ENCODE measurements at places on chromosomes 11 and 22.

GRCh38 chr11:130801333-130802122, 114.8 kb downstream of the SNX19 start:
- no peak overlapping the region for H3K4me3 ChIP-seq
- H3K36me3 ChIP-seq, result no peaks in the 10 kb centered on the region
- H3K4me1 ChIP-seq, result no peaks in the 10 kb centered on the region
- DNase-seq, result no peak
- H3K27me3 ChIP-seq, result no peaks in the 10 kb centered on the region

DNA sequence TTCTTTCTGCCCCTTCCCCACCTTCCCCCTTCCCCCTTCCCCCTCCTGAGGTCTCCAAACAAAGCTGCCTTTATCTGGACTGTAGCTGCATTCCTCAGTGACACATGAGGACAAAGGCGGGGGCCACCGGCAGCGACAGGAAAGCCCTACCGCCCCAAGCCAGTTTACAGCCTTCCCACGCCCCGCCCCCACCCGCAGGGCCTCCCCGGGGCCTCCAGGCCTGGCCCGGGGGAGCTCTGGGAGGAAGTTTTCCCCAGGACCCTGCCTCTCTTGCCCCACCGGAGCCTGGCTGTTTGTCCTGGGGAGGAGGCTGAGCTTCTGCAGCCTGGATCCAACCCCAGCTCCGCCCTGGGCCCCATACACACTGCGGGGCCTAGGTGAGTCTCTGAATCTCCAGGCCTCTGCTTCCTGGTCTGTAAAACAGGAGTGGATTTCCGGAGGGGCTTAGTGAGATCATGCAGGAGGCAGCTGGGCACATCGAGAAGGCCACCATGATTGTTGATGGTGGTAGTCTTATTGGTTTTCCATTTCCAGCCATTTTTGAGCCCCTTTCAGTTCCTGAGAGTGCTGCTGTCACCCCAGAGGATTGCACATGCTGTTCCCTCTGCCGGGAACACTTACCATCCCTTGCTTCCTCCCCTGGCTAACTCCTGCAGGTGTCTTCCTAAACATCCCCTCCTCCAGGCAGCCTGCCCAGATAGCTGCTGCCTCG, 130.7 kb downstream of the MN1 start:
- no peak for DNase-seq
- no peak overlapping the region for H3K27ac ChIP-seq
- no peaks in the 10 kb centered on the region for H3K4me1 ChIP-seq
- no peaks in the 10 kb centered on the region for H3K27me3 ChIP-seq

DNA sequence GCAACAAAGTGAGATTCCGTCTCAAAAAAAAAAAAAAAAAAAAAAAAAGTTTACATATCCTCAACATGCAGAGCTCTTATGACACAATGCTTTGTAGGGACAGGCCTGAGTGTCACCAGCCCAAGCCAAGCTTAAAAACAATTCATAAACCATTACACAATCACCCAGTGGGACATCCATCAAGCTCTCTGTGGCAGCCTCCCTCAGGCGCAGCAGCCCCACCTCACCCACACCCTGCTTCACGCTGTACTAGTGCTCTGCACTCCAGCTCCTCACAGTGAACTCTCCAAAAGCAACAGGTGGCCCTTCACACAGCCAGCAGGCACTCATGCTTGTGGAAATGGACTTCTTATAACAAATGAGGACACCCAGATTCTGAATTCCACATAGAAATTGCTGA, 3.5 kb upstream of the FOXRED2 start:
- H3K4me3 ChIP-seq, result no peak overlapping the region
- H3K4me1 ChIP-seq, result no peaks in the 10 kb centered on the region
- peaks cover 15% of the 10 kb centered on the region for H3K36me3 ChIP-seq
- H3K27ac ChIP-seq, result no peak overlapping the region
- DNase-seq, result no peak
- H3K27me3 ChIP-seq, result no peaks in the 10 kb centered on the region

- no peak for DNase-seq
- H3K36me3 ChIP-seq, result no peaks in the 10 kb centered on the region
- H3K4me3 ChIP-seq, result peak overlapping the region; percentile 64
- peak overlapping the region; percentile 65 for H3K27ac ChIP-seq
- H3K27me3 ChIP-seq, result no peaks in the 10 kb centered on the region
Measured at GRCh38 chr11:86954269-86955110, 705 bp downstream of the FZD4 start.

DNA sequence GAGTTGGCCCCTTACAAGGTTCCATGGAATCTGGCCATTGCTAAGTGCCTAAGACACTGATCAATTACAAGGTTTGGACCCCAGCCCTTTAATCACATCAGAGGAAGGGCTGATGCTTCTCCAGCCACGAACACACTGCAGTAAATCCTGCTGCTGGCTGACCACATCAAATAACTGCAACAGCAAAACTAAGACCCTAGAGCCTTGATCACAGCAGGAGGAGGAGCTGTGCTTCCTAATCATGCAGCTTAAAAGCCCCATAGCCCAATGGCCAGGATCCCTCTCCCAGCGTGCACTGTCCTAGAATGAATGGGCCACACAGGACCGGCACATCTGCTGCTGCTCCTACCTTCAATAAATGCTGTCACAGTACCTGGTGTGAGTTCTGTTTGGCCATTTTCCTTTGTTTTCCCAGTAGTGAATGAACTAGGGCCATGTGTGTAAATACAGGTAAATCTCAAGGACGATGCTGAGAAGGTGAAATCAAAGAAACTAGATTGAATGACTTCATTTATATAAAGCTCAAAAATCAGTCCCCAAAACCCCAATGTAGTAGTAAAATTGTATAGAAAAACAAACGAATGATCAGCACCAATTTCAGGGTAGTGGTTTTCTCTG, 12.7 kb downstream of the ZP1 start:
- H3K4me1 ChIP-seq, result no peaks in the 10 kb centered on the region
- H3K27me3 ChIP-seq, result no peaks in the 10 kb centered on the region
- DNase-seq, result no peak
- H3K4me3 ChIP-seq, result no peak overlapping the region
- no peaks in the 10 kb centered on the region for H3K36me3 ChIP-seq

DNA sequence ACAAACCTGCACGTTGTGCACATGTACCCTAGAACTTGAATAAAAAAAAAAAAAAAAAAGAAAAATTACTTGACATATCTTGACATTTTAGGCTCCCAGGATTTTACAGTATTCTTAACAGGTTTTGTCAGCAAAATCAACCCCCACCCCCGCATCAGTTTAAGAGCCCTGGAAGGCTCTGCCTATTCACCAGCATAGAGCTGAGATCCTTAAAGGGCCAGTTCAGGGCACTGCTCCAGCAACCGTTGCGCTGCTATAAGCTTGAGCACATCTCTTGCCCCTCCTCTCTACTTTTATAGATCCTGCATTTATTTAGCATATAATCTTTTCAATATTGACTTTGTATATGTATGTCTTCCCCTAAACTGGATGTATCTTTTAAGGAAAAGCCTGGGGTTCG, 697 bp upstream of the PAFAH1B2 start:
- peak; percentile 35 for DNase-seq
- H3K27ac ChIP-seq, result peak overlapping the region; percentile 100
- peaks cover 7% of the 10 kb centered on the region for H3K36me3 ChIP-seq
- H3K27me3 ChIP-seq, result no peaks in the 10 kb centered on the region
- peak overlapping the region; percentile 97 for H3K4me3 ChIP-seq

DNA sequence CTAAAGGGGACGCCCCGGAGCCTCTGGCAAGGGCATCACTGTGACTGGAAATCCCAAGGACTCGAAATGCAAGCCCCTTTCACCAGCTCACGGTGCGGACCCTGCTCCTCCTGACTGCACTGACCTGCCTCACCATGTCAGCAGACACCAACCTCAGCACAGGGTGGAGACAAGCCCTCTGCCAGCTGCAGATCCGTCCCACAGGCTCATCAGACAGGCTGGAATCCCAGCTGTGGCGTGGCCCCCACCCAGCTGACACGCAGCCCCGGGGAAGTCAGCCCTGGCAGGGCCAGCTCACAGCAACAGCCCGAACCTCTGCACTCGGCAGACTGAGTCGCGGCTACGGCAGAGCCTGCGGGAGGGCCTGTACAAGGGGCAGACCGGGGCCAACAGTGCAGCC, 36.8 kb downstream of the BRD1 start:
- no peak for DNase-seq
- no peak overlapping the region for H3K4me3 ChIP-seq
- H3K4me1 ChIP-seq, result no peaks in the 10 kb centered on the region
- H3K27ac ChIP-seq, result no peak overlapping the region
- H3K36me3 ChIP-seq, result peaks cover 6% of the 10 kb centered on the region
- no peaks in the 10 kb centered on the region for H3K27me3 ChIP-seq

DNA sequence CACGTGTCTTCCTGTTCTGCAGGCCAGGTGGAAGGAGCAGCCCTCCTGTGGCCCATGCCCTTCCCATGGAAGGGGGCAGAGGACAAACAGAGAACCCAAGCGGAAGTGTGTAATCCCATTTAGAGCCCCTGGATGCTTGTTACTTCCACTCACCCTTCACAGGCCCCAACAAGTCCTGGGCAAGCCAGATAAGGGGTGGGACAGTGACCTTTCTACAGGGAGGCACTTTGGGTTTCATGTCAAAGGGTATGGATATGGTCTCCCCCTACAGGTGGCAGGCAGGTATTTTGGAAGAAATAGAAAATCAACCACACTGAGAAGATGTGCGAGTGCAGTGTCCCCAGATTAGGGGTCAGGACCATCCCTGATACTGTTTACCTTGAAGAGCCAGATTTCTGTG, 11.4 kb downstream of the MPEG1 start:
- no peak overlapping the region for H3K4me3 ChIP-seq
- H3K27ac ChIP-seq, result no peak overlapping the region
- no peaks in the 10 kb centered on the region for H3K4me1 ChIP-seq
- H3K36me3 ChIP-seq, result no peaks in the 10 kb centered on the region

DNA sequence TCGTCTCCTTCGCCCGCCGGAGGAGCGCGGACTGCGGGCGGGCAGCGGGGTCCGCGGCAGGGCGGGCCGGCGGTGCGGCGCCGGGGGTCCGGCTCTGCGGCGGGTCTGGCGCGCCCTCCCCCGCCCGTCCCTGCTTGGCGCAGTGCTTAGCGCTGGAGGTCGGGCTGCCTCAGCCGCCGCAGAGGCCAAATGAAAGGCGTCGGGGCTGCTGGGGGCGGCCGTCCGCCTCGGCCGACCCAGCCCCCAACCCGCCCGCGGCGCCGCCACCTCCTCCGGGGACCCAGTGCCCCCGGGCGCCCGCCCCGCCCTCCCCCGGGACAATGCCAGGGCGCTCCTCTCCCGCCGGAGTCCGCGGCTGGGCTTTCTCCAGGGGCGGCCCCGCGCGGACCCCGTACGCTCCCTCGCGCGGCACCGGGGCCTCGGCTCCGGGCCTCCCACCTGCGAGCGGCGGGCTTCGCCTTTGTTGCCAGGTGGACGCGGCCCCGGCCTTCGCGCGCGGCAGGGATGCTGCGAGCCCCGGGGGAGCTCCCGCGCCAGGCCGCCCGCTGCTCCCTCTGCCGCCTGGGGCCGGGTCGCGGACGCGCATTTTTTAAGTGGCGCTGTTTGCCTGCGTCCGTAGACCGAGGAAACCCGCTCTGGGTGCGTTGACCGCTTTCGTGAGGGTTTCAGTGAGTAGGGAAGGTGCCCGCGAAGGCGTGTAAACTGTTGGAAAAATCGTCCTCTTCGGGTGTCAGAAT, 583 bp downstream of the APLP2 start:
- peaks cover 18% of the 10 kb centered on the region for H3K4me1 ChIP-seq
- peak overlapping the region; percentile 71 for H3K4me3 ChIP-seq
- no peaks in the 10 kb centered on the region for H3K36me3 ChIP-seq

DNA sequence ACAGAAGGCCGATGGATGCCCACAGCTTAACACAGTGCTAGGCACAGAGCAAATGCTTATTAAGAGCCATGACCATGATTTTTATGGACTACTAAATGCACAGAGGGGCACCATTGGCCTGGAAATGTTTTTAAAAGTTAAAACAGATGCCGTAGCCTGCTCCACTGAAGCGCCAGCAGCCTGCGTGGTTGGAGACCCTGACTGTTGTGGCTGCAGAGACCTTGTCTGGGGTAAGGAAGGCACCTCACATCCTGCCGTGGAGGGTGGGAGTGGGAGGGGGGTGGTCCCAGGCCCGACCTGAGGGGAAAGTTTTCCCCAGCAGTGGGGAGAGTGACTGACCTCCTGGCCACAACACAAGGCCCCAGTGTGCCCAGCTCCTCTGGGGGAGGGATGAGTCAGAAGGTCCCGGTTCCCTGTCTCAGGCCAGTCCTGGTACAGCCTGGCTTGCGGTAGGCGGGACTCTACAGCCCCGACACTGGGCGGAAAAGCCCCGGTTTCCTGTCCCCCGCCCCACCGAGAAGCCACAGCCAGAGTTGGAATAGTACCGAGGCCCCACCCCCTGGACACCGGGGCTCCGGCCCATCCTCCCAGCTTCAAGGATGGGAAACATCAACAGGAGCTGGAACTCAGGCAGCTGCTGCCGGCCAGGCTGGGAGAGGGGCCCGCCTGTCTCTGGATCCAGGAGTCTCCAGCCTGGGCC, 7.0 kb downstream of the CHST1 start:
- DNase-seq, result no peak
- peaks cover 4% of the 10 kb centered on the region for H3K27me3 ChIP-seq
- H3K4me1 ChIP-seq, result no peaks in the 10 kb centered on the region

DNA sequence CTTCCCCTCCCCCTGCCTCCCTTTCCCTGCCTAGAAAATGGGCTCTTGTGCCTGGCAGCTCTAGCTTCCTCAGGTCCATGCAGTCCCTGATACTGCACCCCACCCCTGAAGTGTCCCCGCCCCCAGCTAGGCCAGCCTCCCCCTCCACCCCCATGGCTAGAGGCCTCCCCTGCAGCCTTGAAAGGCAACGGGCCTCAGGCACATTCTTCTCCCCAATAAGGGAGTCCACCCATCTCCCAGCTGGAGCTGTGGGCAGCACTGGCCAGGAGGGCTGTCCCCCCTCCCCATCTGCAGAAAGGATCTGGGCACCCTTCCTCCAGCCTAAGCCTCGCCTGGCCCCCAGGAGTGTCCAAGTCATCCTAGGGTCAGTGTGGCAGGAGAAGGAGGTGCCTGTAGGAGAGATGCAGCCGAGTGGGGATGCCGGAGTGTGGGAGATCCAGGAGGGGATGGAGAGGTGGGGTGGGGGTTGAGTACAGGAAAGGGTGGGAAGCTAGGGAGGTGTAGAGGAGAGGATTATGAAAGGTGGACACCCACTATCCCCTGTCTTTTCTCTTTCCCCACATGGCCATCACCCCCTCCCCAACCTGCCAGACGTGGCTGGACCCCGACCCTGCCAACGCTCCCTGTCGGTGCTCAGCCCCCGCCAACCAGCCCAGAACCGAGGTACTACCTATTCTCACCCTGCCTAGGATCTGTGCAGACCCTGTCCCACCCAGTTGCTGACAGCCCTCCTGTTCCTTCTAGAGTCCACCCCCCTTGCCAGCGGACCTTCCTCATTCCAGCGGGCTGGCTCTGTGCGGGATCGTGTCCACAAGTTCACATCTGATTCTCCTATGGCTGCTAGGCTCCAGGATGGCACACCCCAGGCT, 9.3 kb downstream of the SMTN start:
- no peaks in the 10 kb centered on the region for H3K36me3 ChIP-seq
- no peak for DNase-seq
- H3K27ac ChIP-seq, result no peak overlapping the region
- H3K4me1 ChIP-seq, result peaks cover 3% of the 10 kb centered on the region
- H3K4me3 ChIP-seq, result no peak overlapping the region

DNA sequence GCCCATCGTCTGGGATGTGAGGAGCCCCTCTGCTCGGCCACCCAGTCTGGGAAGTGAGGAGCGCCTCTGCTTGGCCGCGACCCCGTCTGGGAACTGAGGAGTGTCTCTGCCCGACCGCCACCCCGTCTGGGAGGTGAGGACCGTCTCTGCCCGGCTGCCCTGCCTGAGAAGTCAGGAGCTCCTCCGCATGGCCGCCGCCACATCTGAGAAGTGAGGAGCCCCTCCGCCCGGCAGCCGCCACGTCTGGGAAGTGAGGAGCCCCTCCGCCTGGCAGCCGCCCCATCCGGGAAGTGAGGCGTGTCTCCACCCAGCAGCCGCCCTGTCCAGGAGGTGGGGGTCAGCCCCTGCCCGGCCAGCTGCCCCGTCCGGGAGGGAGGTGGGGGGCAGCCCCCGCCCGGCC, 5.8 kb upstream of the OR5M8 start:
- no peaks in the 10 kb centered on the region for H3K36me3 ChIP-seq
- H3K4me3 ChIP-seq, result no peak overlapping the region
- DNase-seq, result no peak
- H3K4me1 ChIP-seq, result no peaks in the 10 kb centered on the region
- H3K27ac ChIP-seq, result no peak overlapping the region

Data from Panc1 (cell line).